ENCODE measurements at places on chromosomes 1 and 21.

DNA sequence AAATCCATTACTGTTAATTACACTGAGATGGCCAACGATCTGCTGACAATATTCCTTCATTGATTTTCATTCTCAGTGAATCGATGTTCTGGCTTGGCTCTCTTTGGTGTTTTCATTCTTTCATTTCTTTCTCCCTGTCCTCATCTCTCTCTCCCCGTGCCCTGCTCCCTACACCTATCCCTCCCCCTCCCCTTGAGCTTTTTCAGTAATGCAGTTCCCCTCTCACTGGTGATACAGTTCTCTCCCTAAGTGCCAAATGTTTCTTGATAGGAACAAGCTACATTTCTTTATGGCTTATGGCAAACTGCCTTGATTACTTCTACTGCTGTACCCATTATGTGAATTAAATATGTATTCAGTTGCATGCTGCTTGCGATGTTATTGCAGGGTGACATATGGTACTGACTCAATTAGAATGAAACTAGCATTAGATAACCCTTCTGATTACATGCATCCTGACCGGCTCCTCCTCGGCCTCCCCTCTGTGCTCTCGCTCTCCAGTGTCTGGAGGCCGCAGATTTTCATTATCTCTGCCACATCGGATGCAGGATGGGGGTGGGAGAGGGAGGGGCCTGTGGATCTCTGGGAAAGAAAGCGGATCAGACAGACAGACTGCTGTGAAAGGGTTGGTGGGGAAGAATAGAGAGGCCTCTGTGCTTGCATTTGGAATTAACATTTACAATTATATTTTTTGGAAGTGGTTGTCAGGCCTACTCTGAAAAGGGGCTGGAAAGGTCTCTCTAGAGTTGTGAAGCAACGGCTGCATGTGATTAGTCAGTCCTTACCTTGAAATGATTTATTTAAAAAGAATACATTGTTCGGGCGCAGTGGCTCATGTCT, 130.9 kb downstream of the PBX1 start:
- DNase-seq, result no peak

- no peak for DNase-seq
These were observed 125.4 kb downstream of the ZZZ3 start for GRCh38 chr1:77557053-77557452.

DNA sequence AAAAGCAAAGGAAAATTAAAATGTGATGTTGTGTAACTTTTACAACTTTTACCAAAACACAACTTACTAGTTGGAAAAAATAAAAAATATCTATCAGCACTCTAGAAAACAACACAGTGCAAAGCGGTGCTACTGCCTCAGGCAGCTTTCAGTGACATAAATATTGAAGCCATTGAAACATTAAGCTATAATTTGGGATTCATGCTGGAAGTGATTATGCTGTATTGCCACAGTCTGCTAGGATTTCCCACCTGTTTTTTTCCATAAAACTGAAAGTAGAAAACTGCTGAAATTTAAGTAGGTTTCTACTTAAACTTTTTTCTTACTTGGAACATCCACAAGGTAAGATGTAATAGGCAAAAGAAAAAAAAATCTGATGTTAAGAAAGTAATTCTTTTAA, 674.4 kb downstream of the KCNT2 start:
- DNase-seq, result no peak

- DNase-seq, result no peak
These were observed 9.8 kb downstream of the PHC2 start for GRCh38 chr1:33420870-33421775.

- DNase-seq, result no peak
These were observed 237.6 kb downstream of the SDCCAG8 start for GRCh38 chr1:243493156-243494129.

- no peak for DNase-seq
These were observed 789 bp downstream of the BTF3L4 start for GRCh38 chr1:52056937-52057231.

- peak; percentile 1 for DNase-seq
These were observed 99.2 kb downstream of the LHX8 start for GRCh38 chr1:75233302-75233929.

DNA sequence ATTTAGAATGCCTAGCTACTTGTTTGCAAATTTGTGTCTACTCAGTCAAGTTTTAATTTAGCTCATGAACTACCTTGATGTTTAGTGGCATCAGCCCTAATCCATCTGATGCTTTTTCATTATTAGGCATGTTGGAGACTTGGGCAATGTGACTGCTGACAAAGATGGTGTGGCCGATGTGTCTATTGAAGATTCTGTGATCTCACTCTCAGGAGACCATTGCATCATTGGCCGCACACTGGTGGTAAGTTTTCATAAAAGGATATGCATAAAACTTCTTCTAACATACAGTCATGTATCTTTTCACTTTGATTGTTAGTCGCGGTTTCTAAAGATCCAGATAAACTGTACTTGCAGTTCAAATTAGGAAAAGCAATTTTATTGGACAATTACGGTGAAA, 7.6 kb downstream of the SOD1 start:
- no peak for DNase-seq

GRCh38 chr1:208410409-208410808, 166.2 kb upstream of the PLXNA2 start:
- DNase-seq, result no peak

- no peak for DNase-seq
These were observed 37.5 kb downstream of the TPR start for GRCh38 chr1:186337554-186337953.

GRCh38 chr1:193183019-193183627, 3.3 kb downstream of the B3GALT2 start:
- peak; percentile 53 for DNase-seq

DNA sequence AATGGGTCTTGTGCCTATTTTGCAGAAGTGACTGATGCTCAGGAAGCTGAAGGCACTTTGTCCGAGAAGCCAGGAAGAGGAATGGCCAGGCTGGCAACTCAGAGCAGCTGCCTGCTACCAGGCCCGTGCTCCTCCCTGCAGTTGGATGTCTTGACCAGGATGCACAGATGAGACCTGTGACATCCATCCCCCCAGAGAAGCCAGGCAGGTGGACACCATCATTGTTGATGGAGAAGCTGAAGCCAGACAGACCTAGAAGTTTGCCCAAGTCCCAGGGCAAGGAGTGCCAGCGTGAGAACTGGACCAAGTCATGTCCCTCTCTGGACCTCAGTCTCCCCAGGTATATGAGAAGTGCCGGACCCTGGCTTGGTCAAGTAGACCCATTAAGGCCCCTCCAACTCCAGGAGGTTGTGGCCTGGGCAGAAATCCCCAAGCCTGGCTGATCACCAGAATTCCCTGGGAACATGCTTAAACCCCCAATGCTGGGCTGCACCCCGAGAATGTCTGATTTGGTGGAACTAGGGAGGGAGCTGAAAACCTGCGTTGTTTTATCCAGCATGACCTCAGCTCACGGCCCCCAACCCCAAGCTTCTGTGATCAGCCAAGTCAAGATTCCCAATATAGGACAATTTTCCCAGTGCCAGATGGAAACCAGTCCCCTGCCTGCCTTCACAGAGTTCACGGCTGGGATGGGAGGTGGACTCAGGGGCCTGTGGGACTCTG, 82.4 kb downstream of the CAMK2N1 start:
- DNase-seq, result no peak

All from NCI-H187 (cell line).